ENCODE measurements at places on chromosomes 13 and 19. TPM values are rescaled to one million over a fixed set of nuclear protein-coding genes. Genes with fewer than 3 reads are reported as not detected.

- DNase-seq, result no peak
Observed at GRCh38 chr13:95452375-95452774, 100.1 kb upstream of the CLDN10 start.

GRCh38 chr13:38417241-38417640 is 67.6 kb downstream of the UFM1 start:
- DNase-seq, result no peak

DNA sequence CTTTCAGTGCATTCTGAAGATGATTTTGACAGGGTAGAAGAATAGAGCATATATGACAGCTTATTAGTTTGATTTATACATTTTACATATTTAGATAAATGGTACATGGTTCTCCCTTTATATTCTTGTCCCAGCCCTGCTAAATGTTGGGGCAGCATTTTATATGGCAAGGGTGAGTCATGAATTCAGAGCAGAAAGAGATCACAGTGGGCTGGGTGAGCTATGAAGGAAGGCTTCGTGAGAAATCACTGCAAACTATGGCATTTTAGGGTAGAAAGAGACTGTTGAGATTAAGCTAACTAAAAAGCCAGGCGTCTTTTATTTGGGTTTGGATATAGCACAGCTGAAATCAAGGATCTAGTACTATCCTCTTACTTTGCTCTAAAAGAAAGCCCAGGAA is 23.9 kb upstream of the METTL21C start:
- DNase-seq, result no peak

DNA sequence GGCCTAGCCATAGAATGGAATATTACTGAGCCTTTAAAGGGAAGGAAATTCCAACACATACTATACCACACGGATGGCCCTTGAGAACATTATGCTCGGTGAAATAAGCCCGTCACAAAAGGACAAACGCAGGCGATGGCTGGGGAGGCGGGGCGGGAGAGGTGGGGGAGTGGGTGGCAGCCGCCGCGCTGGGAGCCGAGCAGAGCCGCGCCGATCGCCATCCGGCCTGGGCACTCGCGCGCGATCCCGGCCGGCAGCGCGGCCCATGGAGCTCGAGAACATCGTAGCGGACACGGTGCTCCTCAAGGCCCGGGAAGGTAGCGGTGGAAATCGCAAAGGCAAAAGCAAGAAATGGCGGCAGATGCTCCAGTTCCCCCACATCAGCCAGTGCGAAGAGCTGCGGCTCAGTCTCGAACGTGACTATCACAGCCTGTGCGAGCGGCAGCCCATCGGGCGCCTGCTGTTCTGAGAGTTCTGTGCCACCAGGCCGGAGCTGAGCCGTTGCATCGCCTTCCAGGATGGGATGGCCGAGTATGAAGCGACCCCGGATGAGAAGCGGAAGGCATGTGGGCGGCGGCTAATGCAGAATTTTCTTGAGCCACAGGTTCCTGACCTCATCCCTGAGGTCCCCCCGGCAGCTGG is 140.1 kb downstream of the ZDHHC20 start:
- DNase-seq, result no peak

- DNase-seq, result peak; percentile 40
Observed at GRCh38 chr13:25699600-25699999, 327.8 kb downstream of the ATP8A2 start.

DNA sequence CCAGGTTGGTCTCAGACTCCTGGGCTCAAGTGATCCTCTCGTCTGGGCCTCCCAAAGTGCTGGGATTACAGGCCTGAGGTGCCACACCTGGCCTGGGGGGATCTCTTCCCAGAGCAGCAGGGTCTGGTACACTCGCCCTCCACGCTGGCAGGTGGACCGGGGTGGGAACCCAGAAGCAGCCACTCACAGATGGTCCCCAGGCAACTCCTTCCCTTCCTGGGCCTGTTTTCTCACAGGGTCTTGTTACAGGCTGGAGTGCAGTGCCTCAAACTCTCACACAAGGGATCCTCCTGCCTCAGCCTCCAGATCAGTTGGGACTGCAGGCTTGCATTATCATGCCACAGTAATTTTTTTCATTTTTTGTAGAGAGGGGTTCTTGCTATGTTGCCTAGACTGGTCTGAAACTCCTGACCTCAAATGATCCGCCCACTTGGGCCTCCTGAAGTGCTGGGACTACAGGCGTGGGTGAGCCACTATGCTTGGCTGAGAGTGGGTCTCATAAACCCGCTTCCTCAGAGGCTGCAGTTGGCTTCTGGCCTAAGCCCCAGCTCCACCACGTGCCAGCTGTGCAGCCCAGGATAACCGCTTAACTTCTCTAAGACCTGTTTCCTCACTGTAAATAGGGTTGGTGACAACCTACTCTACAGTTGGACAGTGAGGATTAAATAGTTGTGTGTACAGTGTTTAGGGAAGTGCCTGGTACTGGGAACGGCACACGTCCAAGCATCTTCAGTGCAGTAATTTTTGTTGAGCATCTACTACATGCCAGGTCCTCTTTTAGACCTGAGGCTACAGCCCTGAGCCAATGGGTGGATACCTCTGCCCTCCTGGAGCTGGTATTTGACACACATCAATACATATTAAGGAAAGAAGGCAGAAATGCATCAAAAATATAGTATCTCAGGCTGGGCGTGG is 871 bp upstream of the CCER2 start:
- DNase-seq, result no peak

DNA sequence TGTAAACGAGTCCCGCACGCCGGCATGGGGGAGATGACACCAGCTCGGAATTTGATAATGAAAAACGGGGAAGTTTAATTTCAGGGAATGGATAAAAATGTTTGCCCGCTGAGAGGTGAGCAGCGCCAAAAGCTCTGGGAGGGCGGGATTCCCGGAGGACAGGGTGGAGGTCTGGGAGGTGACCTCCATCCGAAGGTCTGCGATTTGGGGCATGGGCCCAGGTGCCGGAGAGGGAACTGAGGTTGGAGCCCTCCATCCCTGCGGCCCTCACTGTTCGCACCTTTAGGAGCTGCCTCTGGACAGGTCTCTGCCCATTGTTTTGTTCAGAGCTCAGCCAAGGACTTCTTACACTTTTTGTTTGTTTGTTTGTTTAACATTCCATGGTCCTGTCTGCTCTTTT is 129.8 kb downstream of the URI1 start:
- DNase-seq, result no peak

DNA sequence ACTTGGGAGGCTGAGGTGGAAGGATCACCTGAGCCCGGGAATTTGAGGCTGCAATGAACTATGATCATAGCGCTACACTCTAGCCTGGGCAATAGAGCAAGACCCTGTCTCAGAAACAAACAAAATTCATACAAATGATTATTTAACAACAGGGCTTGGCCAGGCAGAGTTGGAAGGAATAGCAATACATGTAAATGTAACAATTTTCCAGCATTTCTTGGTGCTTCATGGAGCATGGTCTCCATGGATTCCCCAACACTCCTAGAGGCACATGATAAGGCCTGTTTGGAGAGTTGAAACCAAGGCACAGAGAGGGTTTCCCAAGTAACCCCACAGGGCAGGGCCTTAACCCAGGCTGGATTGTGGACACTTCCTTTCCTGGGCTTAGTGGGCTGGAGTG is 10.2 kb downstream of the INSL3 start:
- no peak for DNase-seq

DNA sequence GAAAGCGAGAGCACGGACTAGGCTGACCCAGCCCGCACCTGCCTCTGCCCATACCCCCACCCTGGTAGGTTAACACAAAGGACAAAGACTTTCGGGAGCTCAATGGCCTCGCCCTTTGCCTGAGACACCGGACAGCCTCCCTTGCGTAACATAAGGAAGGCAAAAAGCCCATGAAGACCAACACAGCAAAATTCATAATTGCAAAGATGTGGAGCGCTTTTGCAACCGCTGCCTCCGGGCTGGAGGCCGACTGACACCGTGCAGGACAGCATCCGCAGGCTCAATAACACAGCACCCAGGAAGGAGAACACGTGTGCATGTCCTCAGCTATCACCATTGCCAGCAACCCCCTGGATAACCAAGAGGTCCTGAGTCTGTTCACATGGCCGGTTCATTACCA is 15.4 kb downstream of the LILRA1 start:
- no peak for DNase-seq

DNA sequence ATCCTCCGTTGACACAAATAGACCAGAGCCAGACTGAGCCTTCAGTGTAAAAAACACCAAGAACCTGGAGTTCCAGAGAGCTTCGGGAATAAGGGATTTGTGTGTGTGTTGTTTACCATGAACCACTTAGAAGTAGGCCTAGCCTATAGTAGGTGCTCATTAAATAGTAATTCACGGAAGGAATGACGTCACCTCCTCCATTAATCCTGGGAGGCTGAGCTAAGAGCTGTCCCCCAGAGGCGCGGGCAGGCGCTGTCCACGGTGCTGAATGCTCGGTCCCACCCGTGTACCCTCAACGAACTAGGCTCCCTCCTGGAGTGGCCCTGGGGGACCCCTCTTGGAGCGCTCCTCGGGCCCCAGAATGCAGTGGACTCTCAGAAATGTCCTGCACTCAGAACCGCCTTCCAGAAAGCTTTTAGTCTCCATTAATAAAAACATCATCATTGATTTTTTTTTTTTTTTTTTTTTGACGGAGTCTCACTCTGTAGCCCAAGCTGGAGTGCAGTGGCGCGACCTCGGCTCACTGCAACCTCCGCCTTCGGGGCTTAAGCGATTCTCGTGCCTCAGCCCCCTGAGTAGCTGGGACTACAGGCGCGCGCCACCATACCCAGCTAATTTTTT is 6.5 kb downstream of the UNC13A start:
- peak; percentile 66 for DNase-seq

DNA sequence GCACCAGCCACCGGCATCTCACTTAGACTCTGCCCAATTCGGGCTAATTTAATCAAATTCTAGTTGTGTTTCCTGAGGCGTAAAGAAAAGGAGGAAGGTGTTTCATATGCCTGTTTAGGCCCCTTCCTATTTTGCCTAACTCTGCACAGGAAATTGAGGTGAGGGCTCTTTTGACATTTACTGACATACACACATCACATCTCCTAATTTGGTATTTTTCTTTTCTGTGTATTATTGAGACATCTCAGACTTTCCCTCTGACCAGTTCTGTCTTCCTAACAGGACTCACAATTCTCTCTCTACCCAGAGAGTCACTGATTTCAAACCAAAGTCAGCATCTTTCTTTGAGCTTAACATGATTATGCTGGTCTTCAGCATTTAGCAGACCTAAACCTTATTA is 7.9 kb downstream of the CEACAM3 start:
- DNase-seq, result no peak

DNA sequence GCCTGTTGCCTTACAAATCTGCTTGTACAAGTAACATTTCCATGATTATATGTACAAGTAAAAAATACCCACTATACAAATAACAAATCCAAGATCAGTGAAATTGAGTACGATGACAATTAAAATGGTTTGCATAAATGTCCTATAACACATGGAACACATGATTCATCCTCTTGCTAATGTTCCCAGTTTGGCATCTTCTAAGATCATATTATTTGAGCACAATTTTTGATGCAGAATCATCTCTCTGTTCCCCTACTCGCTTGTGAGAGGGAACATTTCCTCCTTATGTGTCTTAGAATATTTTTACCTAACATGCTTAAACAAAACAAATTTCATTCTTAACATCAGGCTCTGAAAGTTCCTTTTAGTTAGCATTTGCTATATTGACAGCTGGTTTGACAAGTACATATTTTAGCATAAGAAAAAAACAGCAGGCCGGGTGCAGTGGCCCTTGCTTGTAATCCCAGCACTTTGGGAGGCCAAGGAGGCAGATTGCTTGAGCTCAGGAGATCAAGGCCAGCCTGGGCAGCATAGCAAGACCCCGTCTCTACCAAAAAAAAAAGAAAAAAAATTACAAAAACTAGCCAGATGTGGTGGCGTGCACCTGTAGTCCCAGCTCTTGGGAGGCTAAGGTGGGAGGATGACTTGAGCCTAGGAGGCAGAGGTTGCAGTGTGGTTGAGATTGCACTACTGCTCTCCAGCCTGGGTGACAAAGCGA is 14.2 kb downstream of the ZNF331 start:
- DNase-seq, result no peak

- peak; percentile 93 for DNase-seq
Observed at GRCh38 chr13:23427342-23427843, 6.1 kb downstream of the SACS start.

- peak; percentile 54 for DNase-seq
Observed at GRCh38 chr13:37715606-37716015, 117.0 kb upstream of the POSTN start.

DNA sequence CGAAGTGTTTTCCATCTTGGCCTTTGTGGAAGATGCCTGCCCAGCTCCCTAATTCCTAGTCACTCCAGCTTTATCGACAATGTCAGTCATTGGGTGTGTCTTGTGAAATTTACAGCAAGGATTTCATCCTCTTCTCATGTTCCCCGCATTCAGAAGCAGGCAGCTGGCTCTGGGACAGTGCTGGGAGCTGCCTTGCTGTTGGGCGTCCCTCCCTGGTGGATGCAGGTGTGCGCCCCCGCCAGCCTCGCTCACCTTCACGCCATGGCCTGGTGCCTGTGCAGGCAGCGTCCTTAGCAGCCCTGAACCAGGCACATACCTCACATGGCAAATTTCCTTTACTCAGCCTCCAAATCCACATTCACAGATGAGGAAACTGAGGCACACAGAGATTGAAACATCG is 39.7 kb upstream of the TFDP1 start:
- no peak for DNase-seq

DNA sequence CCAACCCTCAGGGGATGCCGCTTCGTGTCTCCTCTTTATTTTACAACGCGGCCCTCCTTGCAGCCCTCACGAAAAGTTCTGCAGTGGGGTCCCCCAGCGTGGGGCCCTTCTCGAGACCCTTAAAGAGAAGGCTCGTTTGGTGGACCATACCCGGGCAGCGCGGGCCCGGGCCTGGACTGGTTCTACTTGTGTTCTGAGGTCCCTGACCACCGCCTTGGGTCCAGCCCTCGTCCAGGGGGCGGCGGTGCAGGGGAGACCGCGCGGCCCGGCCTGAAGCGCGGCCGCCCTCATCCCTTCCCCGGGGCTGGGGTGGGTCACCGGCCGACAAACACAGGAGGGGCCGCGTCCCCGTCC is 400 bp upstream of the SERP2 start:
- no peak for DNase-seq

DNA sequence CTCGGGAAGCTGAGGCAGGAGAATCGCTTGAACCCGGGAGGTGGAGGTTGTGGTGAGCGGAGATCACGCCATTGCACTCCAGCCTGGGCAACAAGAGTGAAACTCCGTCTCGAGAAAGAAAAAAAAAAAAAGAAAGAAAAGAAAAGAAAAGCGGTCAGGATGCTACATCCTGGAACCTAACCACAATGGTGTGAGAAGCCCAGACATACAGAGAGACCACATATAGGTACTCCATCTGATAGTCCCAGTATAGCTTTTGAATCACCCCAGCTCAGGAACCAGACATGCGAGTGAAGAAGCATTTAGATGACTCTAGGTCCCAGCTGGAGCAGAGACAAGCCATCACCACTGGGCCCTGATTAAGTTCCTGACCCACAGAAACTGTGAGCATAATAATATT is 3.2 kb downstream of the IFNL1 start:
- DNase-seq, result no peak

Gene OR10H1
- total RNA-seq, result not detected

Gene NCR1
- total RNA-seq, result not detected

Gene LAIR2
- total RNA-seq, result not detected

Gene ZNF665
- 3.6 TPM for total RNA-seq

Gene CAMSAP3
- total RNA-seq, result not detected

Gene LRRC63
- total RNA-seq, result 0.20 TPM

Gene LRP3
- total RNA-seq, result 0.68 TPM
